ENCODE measurements at places on chromosomes 1 and 21.

- no peak for DNase-seq
Measured at GRCh38 chr1:30257322-30257721, 466.1 kb downstream of the MATN1 start.

DNA sequence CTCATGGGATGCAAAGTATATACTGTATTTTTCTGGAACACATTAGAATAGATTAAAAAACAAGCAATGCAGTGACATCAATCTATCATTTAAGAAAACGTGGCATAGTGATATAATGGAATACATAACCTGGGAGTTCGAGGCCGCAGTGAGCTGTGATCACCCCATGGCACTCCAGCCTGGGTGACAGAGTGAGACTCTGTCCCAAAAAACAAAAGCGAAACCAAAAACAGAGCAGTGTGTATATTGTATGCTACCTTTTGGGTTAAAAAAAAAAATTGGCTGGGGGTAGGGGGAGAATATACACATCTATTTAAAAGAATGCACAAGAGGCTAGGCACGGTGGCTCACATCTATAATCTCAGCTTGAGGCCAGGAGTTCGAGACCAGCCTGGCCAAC is 13.5 kb downstream of the SLC2A1 start:
- no peak for DNase-seq

GRCh38 chr1:71967670-71968069 is 314.7 kb downstream of the NEGR1 start:
- DNase-seq, result no peak

DNA sequence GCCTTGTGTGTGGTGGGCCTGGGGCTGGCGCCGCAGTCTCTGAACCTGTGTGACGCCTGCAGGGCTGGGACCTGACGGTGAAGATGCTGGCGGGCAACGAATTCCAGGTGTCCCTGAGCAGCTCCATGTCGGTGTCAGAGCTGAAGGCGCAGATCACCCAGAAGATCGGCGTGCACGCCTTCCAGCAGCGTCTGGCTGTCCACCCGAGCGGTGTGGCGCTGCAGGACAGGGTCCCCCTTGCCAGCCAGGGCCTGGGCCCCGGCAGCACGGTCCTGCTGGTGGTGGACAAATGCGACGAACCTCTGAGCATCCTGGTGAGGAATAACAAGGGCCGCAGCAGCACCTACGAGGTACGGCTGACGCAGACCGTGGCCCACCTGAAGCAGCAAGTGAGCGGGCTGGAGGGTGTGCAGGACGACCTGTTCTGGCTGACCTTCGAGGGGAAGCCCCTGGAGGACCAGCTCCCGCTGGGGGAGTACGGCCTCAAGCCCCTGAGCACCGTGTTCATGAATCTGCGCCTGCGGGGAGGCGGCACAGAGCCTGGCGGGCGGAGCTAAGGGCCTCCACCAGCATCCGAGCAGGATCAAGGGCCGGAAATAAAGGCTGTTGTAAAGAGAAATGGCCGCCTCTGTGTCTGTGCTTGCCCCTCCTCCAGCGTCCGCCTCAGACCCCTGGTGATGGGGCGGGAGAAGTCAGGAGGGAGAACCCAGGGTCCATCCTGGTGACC is 788 bp downstream of the ISG15 start:
- no peak for DNase-seq

DNA sequence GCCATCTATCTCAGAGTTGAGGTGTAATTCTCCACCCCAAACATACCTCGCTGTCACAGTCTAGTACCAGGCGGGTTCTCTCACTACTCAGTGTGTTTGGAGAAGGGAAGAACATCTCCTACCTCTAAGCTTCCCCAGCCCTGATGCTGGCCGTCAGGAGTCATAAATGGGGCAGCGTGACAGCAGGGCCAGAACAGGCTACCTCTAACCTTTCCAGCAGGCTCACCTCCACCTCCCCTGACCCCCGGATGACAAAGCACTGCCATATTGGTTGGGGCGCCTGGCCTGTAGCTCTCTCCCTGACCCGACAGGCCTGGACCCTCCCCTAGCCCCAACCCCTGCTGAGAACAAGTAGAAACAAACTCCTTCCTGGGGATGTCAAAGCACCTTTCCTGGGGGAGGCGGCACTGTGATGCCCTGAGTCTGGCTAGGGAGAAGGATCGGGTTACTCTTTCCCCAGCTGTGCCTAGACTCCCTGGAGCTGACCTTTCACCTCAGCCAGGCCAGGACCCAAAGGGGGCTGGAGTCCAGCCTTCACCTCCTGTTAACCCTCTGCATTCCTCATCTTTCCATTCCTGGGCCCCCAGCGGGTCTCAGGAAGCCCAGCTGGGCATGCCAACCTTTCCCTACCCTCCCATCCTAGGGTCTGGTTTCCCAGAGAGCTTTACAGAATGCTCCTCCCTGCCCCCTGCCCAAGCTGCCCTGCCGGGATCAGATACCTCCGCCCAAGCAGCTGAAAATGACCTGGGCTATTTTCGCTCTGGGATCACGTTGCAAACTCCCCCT is 34.2 kb downstream of the AHDC1 start:
- DNase-seq, result no peak

- DNase-seq, result no peak
Measured at GRCh38 chr1:77926561-77927357, 38.3 kb downstream of the NEXN start.

DNA sequence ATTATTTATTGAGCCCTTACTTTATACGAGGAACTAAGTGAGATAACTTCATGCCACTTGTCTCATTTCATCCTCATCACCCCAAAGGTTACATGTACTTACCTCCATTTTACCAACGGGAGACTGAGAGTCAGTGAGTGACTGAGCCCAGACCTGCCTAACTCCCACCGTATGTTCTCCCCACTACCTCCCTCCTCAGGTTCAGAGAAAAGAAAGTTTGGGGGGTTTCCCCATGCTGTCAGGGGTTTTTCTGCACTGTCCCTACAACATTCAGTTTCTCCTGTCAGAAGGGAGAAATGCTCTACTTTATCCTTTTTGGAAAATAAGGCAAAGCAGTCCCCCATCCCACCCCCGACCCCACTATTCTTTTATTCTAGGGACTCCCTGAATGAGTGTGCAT is 32.9 kb downstream of the FAM78B start:
- no peak for DNase-seq
